A172 (cell line): ENCODE measurements at places on chromosomes 13 and 19. TPM values are rescaled to one million over a fixed set of nuclear protein-coding genes. Genes with fewer than 3 reads are reported as not detected.

GRCh38 chr19:13633109-13633508 is 126.8 kb upstream of the CACNA1A start:
- DNase-seq = no peak

DNA sequence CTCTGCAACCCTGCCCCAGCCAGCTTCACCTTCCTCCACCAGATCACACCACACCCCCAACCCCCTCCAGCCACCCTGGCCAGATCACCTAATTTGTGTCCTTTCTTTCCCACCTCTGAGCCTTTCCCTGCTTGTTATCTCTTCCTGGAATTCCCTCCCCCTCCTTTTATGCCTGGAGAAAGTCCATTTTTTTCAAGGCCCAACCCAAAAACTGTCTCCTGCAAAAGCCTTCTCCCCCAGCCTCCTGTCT is 5.3 kb upstream of the TLE2 start:
- DNase-seq = no peak

DNA sequence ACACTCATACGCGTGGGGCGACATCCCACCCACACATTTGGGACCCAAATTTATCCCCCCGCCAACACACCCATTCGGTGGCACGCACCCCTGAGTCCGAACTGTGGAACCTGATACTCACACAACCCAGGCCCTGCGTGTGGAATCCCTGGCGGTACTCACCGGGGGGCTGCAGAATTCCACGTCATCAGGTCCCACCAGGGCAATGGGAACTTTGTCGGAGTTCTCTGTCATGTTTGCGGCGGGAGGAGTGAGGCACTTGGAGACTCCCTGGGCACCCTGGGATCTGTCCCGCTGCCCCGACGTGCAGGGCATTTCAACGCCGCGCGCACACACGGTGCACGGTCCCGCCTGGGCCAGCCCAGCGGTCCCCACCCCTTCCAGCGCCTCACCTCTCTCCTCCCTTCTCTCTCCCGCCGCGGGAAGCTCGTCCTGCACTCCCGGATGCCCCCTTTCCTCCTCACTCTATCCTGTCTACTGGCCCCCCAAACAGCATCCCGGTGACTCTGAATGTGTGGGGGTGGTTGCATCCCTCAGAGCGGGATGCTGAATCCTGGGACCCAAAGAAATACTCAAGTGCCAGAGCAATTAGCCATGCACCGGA is at the start of gene CNMD:
Gene CNMD (minus strand): TSS at position 353 of the 604 bp plus-strand sequence. CDS start 119 bp downstream, at position 234.
- no peak for DNase-seq

- DNase-seq = no peak
Observed at GRCh38 chr13:100680131-100680530, 5.5 kb upstream of the TMTC4 start.

GRCh38 chr13:26698392-26699196 is 62.0 kb downstream of the GPR12 start:
- DNase-seq = peak; percentile 71

DNA sequence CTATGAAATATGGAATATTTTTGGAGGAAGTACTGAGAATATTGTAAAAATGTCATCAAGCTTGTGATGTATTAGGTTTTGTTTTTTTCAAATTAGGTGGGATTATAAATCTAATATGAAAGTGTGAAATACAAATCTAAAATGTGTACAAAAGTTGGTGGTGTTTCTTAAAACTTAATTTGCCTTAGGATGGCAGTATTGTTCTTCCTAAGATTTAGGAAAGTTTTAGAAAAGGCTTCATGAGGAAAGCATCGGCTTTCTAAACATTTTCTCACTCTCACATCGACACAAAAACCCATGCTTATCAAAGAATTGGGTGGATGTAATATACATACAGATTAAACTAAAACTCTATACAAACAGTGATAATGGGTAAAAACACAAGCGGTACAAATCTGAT is 972.0 kb upstream of the PCDH20 start:
- no peak for DNase-seq

DNA sequence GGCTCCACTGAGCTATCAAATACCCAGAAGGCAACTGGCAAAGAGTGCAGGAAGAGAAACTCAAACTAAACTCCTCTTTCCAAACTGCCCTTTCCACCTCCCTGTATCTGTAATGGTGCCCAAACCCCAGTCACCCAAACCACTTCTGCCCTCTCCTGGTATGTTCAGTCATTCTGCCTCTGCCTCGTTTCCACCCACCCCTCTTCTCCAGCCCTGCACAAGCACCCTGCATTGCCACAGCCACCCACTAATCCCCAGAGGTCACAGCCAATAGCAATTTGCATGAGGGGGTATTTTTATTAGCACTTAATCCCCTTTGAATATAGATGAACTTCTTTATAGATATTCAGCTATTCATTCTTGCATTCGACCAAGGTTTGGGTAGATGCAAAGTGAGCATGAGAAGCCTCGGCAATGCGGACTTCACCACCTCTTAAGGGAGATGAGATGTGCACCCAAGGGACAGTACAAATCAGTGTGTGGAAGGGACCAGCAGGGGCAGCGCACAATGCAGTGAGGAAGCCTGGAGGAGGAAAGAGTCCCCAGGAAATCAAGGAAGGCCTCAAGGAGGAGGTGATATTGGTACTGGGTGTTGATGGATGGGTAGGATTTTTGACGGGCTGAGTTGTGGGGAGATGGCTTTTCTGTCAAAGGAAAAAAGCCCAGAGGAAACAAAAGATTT is 12.4 kb downstream of the TMEM272 start:
- peak; percentile 39 for DNase-seq

DNA sequence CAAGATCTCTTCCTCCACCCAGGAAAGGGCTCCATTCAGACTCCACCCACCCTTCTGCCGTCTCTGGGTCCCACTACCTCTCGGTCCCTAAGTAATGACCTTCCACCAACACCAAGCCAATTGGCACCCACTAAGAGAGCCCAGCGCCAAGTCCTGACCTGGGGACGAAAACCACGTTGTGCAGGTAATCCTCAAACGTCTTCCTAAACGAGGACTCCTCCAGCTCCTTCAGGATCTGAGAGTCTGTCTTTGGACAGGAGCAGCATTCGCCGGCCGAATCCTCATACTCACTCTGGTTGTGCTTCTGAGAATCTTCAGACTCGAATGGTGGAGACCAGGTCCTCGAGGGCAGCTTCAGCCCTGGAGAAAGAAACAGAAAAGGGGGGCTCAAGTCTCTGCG is 83.1 kb downstream of the ZNF557 start:
- no peak for DNase-seq

DNA sequence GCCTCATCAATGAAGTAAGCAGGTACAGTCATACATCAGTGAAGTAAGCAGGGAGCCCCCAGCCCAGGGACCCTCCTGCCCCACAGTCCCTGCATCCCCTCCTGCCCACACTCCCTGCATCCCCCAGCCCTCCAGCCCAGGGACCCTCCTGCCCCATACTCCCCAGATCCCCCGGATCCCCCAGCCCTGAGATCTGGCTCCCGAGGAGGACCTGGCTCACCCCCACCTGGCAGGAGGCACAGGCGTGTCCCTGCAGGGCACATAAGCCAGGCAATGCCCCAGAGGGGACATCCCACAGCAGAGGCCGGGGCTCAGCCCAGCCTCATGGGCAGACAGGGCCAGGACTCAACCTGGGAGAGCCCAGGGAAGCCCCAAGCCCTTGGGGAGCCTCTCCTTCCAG is 53.6 kb upstream of the TPM4 start:
- DNase-seq = no peak

GRCh38 chr19:12784871-12785430 is 6.3 kb upstream of the JUNB start:
- no peak for DNase-seq

GRCh38 chr19:16564842-16565241 is 7.4 kb downstream of the SLC35E1 start:
- DNase-seq = no peak

DNA sequence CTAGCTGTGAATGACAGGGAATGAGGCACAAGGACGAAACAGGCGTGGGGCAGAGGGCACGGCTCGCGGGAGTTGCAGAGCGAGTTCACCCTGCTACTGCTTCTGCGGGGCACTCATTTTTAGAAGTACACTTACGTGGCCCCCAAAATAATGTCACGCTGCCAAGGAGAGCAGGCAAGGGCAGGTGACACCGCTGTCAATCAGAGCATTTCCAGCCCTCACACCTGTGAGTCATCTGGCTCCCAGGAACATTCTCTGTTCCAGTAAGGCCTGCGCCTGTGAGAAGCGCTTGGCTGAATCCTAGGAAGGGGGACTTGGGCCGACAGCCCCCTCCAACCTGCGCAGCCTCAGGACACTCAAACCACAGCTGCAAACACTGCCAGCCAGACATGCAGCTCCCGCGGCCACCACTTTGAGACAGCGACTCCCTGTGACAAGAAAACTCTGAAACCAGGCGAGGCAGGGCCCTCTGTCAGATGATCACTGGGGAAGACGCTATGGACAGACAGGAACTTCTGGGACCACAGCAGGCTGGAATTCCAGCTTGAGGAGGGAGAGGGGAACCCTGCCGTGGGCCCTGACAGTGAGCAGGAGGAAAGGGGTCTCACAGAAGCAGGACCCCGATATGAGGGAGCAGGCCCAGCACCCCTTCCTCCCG is 12.7 kb downstream of the DOT1L start:
- DNase-seq = no peak

DNA sequence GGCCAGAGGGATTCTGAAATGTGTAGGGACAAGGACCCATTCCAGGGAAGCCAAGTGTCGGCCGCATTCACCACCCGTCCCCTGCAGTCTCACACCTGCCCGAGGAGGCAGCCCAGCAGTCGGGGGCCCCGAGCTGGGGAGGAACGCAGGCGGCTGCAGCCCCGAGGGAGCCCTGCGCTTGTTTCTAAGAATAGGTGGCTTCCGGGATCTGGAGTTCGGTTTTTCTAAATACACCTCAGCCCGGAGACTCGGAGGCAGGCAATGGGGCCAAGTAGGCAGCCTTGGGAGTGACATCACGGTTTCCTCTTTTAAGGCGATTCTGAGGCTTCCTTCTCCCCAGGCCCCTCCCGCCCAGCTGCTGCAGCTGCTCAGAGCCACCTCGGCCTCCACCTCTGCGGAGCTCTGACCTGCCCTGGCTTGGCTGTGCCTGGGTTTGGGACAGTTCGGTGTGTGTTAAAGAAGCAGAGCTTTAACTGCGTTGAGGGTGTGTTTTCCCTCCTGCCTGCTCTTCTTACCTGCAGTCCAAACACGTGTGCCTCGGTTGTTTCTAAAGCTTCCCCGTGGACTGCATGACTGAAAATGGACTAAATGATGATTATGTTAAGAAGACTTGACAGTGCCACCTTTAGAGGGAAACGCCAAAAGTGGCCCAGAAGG is 80.5 kb downstream of the COL4A2 start:
- peak; percentile 86 for DNase-seq

DNA sequence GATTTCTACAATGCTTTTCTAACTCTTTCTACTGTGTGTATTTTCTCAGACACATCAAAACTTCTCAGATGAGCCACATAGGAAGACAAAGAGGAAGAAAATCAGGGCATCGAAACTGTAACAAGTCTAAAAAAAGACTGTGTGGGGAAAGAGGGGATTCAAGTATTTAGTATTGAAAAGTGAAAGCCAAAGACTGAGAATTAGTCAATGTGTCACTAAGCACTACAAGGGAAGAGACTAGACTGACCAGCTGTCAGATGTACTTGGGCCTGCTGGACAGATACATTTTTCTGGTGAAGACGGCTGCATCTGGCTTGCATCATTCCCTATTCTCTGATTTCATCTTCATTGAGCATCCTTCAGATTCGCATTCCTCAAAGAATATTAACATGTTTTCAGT is 25.4 kb downstream of the COMMD6 start:
- no peak for DNase-seq

- DNase-seq = no peak
Observed at GRCh38 chr13:104426435-104426834, 1360.2 kb upstream of the SLC10A2 start.

DNA sequence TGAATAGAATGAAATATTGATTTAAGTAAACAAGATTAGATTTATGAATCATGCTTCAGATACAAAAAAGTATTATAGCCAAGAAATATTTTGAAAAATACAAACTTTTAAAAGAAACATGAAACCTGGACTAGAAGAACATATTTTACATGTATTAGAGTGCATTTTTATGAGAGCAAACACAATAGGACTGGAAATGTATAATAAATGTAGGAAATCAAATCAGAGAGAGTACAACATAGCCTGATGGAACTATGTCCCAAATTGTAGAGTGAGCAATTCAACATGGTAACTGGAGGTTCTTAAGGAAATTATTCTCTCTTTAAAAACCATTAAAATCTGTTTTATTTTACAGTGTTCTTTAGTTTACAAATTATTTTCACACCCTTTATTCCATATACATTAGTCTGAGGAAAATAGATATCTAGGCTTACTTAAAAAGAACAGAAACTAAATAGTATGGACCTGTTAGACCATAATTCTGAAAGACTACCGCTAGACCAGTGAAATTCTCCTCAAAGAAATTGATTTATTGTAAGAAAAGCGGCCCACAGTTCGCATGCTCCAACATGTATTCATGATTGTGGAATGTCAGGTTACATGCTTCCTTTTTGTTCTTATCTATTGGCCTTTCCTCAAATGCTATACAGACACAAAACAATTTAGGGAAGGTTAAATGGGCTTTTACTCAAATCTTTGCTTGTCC is 1526.5 kb upstream of the SLC10A2 start:
- no peak for DNase-seq

The KLK4 gene
- not detected in 2 replicates for total RNA-seq

The ZNF414 gene
- total RNA-seq = 3.4 and 17.7 TPM in 2 replicates

The VSTM2B gene
- total RNA-seq = not detected in 2 replicates

The C19orf73 gene
- total RNA-seq = not detected in 2 replicates

The KLK2 gene
- total RNA-seq = not detected in 2 replicates
